ENCODE measurements at places on chromosomes 7 and 10.

DNA sequence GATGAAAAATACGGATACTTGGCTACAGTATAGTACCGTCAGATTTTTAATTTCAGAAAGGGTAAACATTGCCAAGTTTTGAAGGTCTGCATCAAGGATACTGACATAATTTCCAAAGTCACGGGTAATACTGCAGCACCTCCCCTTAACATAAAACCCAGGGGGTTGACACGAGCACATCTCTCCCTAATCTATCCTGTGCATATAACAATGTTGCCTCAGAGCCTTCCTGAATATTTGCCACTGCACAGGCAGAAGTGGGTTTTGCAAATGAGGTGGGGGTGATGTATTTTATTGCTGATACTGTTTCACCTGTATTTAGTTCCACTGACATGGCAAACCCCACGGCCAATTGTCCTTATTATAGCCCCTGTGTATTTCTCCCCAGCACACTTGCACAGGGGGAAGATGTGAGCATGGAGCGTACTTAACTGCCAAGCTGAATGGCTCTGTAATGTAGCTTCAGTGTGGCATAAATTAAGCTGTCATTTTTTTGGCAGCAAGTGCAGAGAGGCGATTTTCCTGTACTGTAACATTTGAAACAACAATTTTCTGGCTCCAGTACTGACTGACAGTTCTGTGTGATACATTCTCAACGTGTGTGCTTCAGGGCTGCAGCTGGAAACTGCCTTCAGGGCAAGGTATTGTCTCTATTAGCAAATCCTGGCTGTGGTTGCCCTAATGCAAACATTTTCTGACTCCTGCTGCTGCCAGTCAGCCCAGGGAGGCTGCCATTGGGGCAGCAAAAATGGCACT, 299.6 kb upstream of the SP4 start:
- no peak for DNase-seq

DNA sequence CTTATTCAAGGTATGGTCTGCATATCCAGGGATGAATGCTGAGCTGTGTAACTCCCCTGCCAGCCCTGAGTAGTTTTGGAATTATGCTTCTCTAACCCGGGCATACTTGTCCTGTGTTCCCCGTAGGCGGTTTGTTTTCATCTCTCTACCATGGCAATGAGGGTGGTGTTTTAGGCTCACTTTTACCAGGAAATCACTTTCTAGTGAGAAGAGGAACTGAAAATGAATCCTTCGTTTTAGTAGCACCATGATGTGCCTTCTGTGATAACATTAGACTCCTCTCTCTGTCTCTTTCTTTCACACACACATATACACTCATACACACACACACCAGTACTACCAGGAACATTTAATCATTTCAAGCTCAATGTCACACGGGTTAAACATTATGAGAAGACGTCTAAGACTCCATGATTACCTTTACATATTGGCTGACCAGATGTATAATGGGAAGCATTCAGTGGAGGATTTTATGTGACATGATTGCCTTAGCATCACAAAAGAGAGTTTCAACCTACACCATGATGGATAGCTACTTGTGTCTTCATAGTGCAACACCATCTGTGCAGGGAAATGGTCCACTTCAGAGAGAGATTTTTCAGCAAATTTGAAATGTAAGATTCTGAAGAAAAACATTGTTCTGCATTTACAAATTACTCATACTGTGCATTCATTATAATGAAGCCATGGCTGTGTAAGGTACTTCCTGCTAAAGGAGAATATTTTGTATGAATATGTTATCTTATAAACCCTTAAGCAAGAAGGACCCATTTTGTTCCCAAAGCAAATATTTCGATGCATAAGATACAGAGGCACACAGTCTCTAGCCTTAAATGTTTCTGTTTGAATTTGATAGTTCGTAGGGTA, 31.0 kb upstream of the PFKP start:
- no peak for DNase-seq

DNA sequence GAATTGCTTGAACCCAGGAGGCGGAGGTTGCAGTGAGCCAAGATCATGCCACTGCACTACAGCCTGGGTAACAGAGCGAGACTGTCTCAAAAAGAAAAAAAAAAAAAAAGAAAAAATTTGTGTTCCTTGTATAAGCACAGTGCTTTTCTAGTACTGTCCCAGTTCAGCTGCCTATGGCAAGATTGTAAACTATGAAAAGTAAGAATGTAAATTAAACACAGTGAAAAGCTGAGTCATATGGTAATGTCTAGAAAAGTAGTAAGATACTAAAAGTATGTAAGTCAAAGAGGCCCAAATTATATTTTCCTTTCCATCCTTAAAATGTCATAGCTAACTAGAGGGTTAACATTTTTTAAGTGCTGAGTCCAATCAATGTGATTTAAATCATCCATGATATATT, 42.8 kb downstream of the RBM20 start:
- DNase-seq, result no peak

GRCh38 chr10:81135851-81136250, 598.1 kb downstream of the SH2D4B start:
- DNase-seq, result no peak

DNA sequence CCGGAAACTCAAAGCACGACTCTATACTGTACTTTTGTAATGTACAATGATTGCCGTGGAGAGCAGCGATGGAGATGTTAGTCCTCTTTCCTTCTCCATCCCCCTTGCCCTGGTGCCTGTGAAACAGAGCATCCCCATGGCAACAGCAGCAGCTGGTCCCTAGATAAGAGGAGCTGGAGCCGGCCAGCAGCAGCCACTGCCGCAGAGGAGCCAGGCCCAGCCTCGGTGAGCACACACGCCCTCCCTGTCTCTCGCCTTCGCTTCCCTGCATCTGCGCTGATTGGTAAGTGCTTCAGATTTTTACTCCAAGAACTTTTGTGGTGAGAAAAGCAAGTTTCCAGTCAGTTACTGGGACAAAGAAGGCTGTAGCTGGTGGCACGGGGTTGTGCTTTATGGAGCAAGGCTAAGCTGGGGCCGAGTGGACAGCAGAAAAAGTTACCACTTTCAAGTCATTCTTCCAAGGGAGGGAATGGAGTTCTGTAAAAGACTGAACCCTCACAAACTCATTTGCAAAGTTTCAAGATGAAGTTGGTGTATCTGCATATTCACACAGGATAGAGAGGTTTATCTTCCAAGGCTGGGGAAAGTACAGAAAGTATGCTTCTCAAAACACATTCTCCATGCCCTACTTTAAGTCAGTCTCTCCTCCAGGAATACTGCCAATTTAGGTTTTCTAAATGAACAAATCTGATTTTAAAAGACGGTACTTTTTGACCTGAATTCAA, at the start of gene PPP1R17:
Gene PPP1R17, plus strand, starts transcription at position 192 of the 725 bp plus-strand sequence. CDS start 5,227 bp downstream, outside the sequence.
- DNase-seq, result no peak
